T-helper 17 cell (primary cell): ENCODE measurements at places on chromosomes 6 and 20. TPM values are rescaled to one million over a fixed set of nuclear protein-coding genes. Genes with fewer than 3 reads are reported as not detected.

- H3K27ac ChIP-seq, result peak overlapping the region; percentile 98
- no peaks in the 10 kb centered on the region for H3K27me3 ChIP-seq
- DNase-seq, result peak; percentile 62
Measured at GRCh38 chr6:30325150-30325872, 1.4 kb upstream of the TRIM39 start.

GRCh38 chr6:29961966-29962365 lies 19.6 kb downstream of the HLA-A start:
- no peak overlapping the region for H3K4me3 ChIP-seq
- peaks cover 5% of the 10 kb centered on the region for H3K36me3 ChIP-seq
- H3K27ac ChIP-seq, result peak overlapping the region; percentile 59
- H3K27me3 ChIP-seq, result no peaks in the 10 kb centered on the region

- peaks cover 4% of the 10 kb centered on the region for H3K36me3 ChIP-seq
- no peak overlapping the region for H3K27ac ChIP-seq
- peaks cover 44% of the 10 kb centered on the region for H3K27me3 ChIP-seq
- peaks cover 3% of the 10 kb centered on the region for H3K4me1 ChIP-seq
- DNase-seq, result no peak
Measured at GRCh38 chr6:136983687-136984086, 61.1 kb downstream of the IL20RA start.

- H3K4me1 ChIP-seq, result no peaks in the 10 kb centered on the region
- DNase-seq, result no peak
- no peak overlapping the region for H3K4me3 ChIP-seq
- H3K27me3 ChIP-seq, result peaks cover 11% of the 10 kb centered on the region
- no peak overlapping the region for H3K27ac ChIP-seq
Measured at GRCh38 chr6:132020138-132020581, 69.0 kb upstream of the CCN2 start.

- no peak for DNase-seq
- no peak overlapping the region for H3K4me3 ChIP-seq
- H3K27ac ChIP-seq, result no peak overlapping the region
- no peaks in the 10 kb centered on the region for H3K4me1 ChIP-seq
- H3K27me3 ChIP-seq, result peaks cover 26% of the 10 kb centered on the region
Measured at GRCh38 chr6:44012078-44012493, 115.2 kb downstream of the MRPL14 start.

The BCKDHB gene
- total RNA-seq, result 10.3 TPM

The GNRH2 gene
- 0.94 TPM for total RNA-seq

The TSPO2 gene
- not detected for total RNA-seq
